ENCODE measurements at places on chromosomes 7 and 10. TPM values are rescaled to one million over a fixed set of nuclear protein-coding genes. Genes with fewer than 3 reads are reported as not detected.
A peak's percentile ranks its signal among the peaks of the same experiment; 100 is the strongest.

DNA sequence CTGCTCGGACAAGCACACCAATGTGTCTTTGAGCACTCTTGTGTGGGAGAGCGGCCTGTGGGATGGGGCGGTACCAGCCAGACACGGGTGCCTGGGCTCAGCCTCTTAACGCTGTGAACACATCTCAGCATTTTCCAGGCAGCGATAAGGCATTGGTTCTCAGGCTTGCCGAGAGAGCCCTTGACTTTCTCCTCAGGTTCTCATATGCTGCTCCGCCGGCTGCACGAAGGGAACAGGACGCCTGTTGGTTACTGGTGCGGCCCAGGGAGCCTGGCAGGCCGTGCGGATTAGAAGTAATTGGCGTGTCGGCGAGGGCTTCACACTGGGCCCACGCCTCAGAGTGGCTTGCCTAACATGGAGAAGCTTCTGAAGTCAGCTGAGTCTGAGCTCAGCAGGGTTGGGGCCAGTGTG is 456.7 kb upstream of the FOXK1 start:
- no peak for DNase-seq
- H3K27ac ChIP-seq, result no peak overlapping the region
- H3K4me3 ChIP-seq, result no peak overlapping the region
- no peaks in the 10 kb centered on the region for H3K36me3 ChIP-seq
- H3K27me3 ChIP-seq, result no peaks in the 10 kb centered on the region
- H3K4me1 ChIP-seq, result no peaks in the 10 kb centered on the region

DNA sequence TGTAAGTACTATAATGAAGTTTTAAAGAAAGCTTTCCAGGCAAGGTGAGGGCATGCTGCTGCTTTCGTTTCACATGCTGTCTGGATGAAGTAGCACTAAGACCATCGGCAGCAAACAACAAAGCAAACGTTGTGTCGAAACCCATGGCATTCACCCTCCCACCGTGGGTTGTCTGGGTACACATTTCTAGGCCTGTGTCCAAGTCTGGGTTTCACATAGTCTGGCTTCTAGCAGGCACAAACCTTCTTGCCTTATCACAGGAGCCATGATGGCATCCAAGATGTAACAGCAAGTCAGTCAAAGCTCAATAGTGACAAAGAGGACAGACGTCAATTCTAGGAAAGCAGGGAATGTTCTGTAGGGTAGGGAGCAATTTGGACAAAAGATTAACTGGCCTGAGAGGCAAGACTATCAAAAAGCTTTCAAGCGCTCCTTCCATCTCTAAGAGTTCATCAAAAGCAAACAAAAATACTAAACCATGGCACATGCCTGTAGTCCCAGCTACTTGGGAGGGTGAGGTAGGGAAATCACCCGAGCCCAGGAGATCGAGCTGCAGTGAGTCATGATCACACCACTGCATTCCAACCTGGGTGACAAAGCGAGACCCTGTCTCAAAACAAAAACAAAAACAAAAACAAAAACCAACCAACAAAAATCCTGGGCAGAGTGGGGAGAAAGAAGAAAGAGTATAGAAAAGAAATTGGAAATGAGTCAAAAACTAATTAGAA is 42.7 kb downstream of the PAXIP1 start:
- DNase-seq, result no peak
- peaks cover 45% of the 10 kb centered on the region for H3K36me3 ChIP-seq
- no peaks in the 10 kb centered on the region for H3K27me3 ChIP-seq

DNA sequence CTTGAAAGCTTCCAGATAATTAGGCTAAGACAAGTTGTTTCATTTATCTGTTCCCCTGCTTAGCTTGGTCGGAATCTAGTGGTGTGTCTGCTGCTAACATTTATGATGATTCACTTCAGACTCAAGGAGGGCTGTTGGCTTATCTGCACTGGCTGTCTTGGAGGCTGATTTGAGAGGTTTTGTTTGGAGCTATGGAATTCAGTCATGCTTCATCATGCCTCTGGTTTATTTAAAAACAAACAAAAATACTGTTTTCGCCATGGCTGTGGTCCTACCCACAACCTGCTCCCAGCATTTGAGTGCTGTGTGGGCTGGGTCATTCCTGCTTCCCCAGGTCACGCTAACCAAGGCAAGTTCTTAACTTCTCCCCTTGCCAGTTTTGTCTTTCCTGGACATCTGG is 11.7 kb upstream of the ARPC1B start:
- H3K4me1 ChIP-seq, result peaks cover 3% of the 10 kb centered on the region
- no peak for DNase-seq
- H3K36me3 ChIP-seq, result peaks cover 41% of the 10 kb centered on the region
- H3K4me3 ChIP-seq, result no peak overlapping the region
- H3K27ac ChIP-seq, result no peak overlapping the region

GRCh38 chr10:125201108-125201524 is 40.8 kb upstream of the CTBP2 start:
- H3K27ac ChIP-seq, result no peak overlapping the region
- H3K27me3 ChIP-seq, result peaks cover 4% of the 10 kb centered on the region
- peak; percentile 2 for DNase-seq
- no peak overlapping the region for H3K4me3 ChIP-seq

DNA sequence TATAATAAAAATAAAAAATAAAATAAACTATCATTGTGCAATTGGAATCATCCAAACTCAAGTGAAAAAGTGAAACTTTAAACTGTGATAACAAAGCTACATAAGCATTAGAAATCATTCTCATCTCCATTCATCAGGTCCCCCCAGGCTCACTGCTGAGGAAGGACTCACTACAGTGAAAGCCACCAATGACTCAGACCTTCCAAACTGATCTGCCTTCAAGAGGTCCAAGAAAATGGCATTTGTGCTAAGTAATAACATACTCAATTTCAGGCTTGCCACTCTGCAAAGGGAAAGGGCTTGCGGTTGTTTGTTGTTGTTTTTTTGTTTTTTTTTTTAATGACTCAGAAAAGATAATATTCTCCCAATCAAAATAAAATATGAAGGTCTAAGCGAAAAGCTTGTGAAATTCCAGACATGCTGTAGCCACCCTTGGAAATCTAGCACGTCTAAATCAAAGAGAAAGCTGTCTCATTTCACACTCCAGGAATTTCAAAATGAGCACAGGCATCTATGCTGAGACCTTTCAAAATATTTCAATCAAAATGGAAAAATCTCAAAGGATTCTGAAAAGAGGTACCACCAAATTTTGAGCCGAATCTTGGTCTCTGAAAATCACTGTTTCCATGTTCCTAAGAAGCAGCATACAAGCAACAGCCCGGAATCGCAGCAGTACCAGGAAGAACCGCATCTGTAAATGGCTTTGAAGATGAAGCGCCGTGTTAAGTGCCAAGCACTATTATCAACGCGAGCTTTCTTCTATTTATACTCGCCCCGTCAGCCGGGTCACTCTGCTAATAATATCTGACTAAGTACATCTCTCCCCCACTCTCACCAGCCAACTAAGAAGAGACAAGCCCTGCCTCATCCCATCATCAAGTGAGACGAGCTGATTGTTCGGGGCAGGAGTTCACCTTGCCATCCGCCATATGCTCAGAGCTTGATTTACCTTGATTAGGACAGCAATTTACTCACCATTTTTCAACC is 13.5 kb downstream of the SFMBT2 start:
- peak; percentile 75 for DNase-seq
- peaks cover 64% of the 10 kb centered on the region for H3K4me1 ChIP-seq
- H3K27me3 ChIP-seq, result no peaks in the 10 kb centered on the region
- H3K4me3 ChIP-seq, result no peak overlapping the region
- H3K36me3 ChIP-seq, result peaks cover 25% of the 10 kb centered on the region

DNA sequence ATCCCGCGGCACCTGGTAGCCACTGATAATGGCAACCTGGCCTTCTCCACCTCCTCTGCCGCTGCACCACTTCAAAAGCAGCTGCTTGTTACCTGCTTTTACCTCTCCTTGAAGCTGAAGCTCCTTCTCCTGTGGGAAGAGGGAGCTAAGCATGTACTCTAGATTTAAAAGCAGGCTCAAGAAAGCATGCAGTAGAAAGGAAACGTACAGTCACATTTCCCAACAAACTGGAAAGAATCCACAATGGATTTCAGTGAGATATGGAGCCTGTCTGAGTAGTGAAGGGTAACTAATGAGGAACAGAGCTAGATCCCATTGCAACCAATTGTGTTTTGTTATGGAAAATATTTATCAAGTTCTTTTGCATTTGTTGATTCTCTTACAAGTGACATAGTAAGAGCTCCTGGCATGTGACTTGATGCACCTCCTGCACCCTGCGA is 457.4 kb upstream of the GALNT17 start:
- no peaks in the 10 kb centered on the region for H3K36me3 ChIP-seq
- peaks cover 19% of the 10 kb centered on the region for H3K4me1 ChIP-seq
- no peak for DNase-seq
- H3K4me3 ChIP-seq, result no peak overlapping the region

GRCh38 chr7:17318146-17318545 is 19.7 kb downstream of the AHR start:
- H3K27me3 ChIP-seq, result no peaks in the 10 kb centered on the region
- peaks cover 14% of the 10 kb centered on the region for H3K4me1 ChIP-seq
- H3K4me3 ChIP-seq, result no peak overlapping the region
- peaks cover 22% of the 10 kb centered on the region for H3K36me3 ChIP-seq
- H3K27ac ChIP-seq, result no peak overlapping the region

ESYT2 gene
- total RNA-seq, result 56.6 TPM

CDNF gene
- 1.5 TPM for total RNA-seq

BHLHA15 gene
- total RNA-seq, result 0.94 TPM

TFR2 gene
- total RNA-seq, result 11.3 TPM
